HS-5 (cell line): ENCODE measurements at places on chromosomes 2 and 18.

- DNase-seq = no peak
Observed at GRCh38 chr2:223251656-223252229, 199.8 kb downstream of the KCNE4 start.

DNA sequence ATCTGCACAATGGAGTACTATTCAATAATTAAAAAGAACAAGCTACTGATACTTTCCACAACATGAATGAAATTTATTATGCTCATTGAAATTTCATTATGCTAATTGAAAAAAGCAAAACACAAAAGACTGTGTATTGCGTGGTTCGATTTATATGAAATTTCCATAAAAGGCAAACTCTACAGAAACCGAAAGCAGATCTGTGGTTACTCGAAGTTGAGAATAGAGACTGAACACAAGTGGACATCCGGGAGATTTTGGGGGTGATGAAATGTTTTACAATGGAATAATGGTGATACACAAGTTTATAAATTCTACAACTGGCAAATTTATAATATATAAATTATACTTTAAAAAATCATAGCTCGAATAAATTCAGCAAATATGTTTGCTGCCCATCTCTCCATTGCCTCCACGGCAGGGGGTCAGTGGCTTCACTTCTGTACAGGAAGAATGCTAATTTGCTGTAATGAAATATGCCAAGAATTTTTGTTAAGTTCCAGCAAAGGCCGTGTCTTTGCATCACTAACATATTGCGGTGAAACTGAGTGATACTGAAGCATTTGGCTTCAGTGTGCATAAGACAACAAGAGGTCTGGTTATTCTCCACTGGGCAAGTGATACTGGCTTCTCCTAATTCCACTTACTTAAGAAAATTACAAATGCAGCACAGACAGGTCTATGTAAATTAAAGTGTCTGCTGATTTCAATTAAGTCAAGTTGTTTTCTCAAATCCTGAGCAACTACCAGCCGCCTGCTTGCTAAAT, 96.7 kb downstream of the TMEM163 start:
- no peak for DNase-seq

- DNase-seq = peak; percentile 85
Observed at GRCh38 chr2:202339071-202339870, 36.9 kb upstream of the BMPR2 start.

- no peak for DNase-seq
Observed at GRCh38 chr2:10400978-10401951, 46.9 kb downstream of the ODC1 start.

DNA sequence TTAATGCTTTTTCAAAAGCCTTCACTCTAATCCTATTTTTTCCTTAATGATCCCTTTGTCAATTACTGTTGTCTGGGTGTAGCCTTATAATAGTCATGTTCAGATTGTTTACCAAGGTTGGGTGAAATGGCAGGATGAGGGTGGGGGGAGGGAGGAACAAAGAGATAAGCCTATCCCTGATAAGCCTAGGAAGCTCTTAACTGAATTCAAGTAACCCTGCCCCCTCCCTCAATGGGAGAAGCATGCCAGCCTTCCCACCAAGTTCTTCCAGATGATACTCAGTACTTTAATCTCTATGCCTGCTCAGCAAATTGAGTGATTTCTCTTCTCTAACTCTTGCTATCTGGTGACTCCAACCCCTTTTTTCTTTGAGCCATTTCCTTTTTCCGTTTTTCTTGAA, 180.3 kb upstream of the ETAA1 start:
- no peak for DNase-seq

GRCh38 chr2:108304975-108305374, 16.3 kb downstream of the SULT1C2 start:
- DNase-seq = no peak

- DNase-seq = no peak
Observed at GRCh38 chr2:146665800-146666199, 1179.0 kb upstream of the ACVR2A start.
